Activated CD4-positive, alpha-beta T cell treated with anti-CD3 and anti-CD28 coated beads, Interleukin-2, Interleukin-6, amounts not matched to agents 100 ng/mL and 50 ng/mL, durations not matched to agents 16 hours and 8 hours (primary cell): ENCODE measurements at places on chromosomes 11 and 22.
A peak's percentile ranks its signal among the peaks of the same experiment; 100 is the strongest.

GRCh38 chr11:31969359-31969702, 121.5 kb upstream of the RCN1 start:
- no peak for DNase-seq

DNA sequence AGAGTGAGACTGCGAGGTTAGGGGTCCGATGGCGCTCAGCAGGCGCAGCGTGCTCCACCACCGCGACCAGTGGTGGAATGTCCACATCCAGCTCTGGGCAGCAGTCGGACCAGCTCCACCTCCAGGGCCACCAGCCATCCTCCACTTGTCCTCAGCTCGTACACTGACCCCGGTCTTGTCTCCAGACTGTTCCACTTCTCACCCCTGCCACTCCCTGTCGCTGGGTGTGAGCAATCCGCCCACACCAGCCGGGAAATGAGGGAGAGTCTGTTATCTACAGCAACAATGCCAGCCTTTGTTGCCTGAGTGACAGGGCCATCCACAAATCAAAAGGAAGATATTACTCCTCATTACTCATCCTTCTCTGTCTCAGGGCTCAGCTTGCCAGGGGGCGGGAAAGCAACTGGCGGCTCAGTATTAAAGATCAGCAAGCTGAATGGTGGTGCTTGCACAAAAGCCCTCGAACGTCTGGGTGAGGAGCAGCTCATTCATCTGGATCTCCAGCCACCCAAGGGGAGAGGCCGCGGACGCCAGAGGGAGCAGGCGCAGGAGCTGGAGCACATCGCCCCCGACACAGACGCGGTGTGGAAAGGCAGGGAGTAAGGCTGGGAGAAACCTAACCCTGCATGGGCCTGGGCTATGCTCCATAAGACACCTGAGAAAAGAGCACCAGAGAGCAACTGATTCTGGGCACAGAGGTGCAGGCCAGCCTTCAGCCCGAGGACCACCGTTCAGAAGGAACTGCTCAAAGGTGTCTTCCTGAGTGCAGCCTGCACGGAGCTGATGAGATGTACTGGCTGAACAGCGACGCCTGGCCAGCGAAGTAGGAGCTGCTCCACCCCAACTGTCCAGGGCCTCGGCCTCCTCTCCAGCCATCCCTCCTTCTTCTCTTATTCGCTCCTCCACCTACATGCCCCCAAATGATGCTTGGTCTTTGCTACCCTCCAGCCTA, 21.9 kb downstream of the IGSF9B start:
- peak; percentile 28 for DNase-seq

DNA sequence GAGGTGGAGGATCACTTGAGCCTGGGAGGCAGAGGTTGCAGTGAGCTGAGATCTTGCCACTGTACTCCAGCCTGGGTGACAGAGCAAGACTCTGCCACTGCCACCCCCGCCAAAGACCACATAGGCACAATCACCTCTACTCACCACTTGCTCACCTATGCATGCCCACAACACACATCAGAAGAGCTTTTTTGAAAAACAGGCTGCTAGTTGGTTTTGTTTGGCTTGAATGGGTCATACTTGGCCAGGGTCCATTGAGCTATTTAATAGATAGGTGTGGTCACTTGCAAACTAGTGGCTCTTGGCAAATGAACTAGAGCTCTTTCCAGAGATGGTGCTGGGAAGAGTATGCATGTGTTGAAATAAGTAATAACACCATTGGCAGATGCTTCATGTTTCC, 80.1 kb downstream of the EMSY start:
- no peak for DNase-seq

GRCh38 chr11:8381343-8381742, 117.7 kb upstream of the LMO1 start:
- DNase-seq, result no peak

- no peak for DNase-seq
Measured at GRCh38 chr11:121671283-121672168, 218.8 kb upstream of the SORL1-AS1 start.
